ENCODE measurements at places on chromosomes 1 and 21.

DNA sequence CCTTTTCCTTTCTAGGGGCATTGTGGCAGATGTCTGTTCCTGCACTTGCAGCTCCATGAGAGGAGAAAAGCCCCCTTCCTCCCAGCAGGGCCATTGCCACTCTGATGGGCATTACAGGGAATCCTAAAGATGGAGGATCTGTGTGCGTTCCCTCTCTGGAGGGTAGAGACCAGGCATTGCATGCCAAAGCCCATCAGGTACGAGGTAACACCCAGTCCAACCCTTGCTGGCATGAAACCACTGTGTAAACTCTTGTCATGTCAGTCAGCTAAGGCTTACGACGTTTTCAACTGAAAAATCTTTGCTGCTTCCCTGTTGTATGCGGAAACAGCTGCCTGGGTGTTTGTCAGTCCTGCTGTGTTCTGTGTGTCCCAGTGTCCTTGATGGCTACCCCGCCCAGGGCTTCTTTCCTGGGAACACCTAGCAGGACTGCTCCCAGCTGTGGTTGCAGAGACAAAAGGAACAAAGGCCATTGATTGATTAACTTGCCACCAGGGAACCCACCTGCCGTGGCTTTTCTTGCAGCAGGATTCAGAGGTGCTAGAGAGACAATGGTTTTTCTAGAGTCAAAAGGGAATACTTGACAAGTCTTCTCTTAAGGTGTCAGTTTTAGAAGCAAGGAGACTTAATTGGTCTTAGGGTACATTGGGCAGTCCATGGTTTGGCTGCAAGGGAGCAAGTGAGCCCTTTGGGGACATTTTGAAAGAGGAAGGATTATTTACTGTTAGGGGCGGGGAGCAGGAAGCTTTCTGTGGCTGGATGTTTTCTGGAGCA, 24.6 kb downstream of the B3GALT5 start:
- DNase-seq, result no peak

DNA sequence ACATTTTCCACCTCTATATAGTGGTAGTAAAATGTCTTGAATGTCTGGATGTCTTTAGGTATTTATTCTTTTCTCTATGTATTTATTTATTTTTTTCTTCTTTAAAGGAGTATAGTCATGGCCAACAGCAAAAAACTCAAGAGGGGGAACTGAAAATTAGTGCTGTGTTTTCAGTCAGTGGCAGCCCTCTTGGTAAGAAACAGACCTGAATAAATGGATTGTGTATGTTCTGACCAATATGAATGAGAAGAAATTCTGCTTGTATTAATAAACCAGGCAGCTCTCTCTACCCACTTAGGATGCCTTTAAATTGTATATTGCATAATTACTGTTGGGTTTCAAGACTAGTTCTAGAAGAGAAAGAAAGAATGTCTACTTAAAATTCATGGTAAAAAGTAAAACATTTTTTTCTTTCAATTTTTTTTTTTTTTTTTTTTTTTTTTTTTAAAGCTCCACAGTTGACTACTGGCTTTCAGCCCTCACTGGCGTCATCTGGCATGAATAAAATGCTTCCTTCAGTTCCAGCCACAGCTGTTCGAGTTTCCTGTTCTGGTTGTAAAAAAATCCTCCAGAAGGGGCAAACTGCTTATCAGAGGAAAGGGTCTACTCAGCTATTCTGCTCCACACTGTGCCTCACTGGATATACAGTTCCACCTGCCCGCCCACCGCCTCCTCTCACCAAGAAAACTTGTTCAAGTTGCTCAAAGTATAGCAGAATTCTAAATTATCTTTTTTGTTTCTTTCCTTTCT, 101.6 kb downstream of the ZMYM4 start:
- DNase-seq, result peak; percentile 82

DNA sequence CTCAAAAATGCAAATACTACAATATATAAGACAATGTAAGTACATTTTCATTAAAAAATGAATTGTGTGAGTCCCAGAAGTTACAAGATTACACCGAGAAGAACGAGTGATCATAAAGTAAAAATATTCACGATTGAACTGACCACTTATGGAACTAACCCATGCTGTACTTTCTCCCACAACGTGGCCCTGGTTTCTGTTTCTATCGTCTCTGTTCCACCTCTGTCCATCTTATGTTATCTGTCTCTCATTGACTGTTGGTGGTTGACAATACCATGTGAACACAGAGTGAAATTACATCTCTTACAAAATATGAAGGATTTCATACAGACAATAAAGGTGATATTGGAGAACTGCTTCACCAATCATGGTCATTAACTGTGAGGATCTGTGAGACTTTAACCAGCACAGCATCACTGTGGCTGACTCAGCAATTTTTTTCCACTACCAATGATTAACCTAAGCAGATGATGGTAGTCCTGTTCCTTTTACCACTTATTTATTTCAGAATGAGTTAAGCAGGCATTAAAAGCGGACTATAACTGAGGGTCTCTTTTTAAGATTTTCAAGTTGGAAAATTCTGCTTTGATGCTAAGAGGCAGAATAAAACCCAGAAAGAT, 165.1 kb downstream of the TGFB2 start:
- DNase-seq, result no peak

GRCh38 chr1:18637511-18637960, 6.9 kb downstream of the PAX7 start:
- no peak for DNase-seq

DNA sequence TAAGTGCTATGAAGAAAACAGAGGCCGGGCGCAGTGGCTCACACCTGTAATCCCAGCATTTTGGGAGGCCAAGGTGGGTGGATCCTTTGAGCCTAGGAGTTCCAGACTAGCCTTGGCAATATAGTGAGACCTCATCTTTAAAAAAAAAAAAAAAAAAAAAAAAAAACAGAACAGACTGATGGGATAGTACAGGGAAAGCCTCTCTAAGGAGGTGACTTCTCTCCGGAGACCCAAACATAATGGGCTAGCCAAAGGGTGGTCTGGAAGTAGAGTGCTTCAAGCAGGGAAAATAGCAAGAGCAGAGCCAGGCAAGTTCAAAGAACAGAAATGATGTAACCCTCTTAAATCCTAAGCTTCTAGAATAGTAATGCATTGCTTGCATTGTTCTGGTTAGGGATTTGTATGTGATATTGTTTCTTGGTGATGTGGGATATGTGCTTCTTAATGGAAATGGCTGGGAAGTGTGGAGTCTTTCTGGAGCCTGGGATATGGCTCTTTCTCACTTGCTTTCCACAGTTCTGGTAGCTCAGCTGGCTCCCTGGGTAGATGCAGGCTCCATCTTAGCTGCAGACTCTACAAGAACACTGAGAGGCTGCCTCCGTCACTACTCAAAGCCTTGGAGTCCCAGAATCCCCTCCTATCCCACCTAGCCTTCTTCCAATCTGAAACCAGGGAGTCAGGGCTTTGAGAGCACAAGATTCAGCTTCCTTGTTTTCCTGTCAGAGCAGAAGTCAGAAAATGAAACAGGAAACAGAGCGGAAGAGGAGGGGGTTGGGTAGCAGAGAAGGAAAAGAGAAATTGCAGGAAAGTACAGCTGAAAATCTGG, 1.9 kb upstream of the PIGV start:
- DNase-seq, result no peak

DNA sequence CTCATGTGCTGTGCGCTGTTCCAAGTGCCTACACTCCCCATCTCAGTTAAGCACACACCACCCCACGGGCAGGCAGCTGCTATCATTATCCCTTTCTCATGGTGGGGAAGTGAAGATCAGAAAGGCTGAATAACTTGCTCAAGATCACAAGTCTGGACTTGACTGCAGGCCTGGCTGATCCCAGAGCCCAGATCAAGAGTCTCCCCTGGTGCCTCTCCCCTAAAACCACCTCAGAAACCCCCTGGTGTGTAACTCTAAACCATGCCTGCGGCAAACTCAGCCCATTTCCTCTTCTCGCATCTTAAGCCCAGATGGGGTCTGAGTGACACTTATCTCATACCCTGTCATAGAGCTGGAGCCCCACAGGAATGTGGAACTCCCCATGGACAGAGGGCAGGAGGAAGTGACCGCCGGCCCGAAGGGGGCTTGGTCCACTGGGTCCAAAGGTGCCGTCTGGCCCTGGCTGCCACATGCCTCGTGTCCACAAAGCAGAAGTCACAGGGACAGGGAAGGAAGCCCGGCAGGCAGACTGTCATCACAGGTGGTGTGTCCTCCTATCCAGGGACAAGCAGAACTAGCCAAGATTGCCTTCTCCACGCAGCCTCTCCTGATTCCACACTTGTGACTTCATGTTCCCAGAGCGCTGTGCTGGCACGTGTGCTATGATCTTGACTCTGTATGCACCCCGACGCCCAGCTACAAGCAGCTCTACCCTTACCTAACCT, 92.1 kb downstream of the SYF2 start:
- DNase-seq, result no peak

DNA sequence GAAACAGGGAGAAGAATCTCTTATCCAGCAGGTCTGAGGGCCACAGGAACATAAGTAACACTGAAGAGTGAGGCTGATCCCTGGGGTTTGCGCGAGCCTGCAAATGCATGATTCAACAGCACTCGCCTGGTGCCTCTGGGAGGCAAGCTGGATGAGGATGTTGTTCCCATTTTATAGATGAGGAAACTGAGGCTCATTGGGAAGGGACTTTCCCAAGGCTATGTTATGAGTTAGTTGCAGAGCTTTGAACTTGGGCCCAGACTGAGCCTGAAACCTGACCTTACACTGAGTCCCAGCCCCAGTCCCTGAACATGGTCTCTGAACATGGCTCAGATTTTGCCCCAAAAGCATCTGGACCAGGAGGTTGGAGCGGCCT, 27.7 kb upstream of the POU3F1 start:
- no peak for DNase-seq

- DNase-seq, result no peak
Measured at GRCh38 chr1:208500375-208500774, 256.2 kb upstream of the PLXNA2 start.

Data from sigmoid colon (tissue), 7 donors.